ENCODE measurements at places on chromosomes 7 and 10.

DNA sequence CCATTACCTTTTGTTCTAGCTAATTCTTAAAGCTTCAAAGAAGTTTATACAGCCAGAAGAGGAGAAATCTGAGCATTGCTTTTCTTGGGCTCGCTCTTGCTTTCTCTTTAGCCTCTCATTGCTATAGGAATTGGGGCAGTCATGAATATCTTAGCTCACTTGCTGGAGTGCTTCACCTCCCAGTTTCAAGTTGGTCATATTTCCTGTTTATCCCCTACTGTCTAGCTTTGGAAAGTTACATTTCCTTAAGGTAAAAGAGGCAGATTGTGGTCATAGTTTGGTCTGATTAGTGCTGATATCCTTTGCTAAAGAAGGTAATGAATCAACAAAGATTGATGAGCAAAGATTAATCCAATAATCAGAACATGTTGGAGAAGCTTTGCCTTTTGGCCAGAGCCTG is 77.7 kb upstream of the GLI3 start:
- DNase-seq, result no peak

DNA sequence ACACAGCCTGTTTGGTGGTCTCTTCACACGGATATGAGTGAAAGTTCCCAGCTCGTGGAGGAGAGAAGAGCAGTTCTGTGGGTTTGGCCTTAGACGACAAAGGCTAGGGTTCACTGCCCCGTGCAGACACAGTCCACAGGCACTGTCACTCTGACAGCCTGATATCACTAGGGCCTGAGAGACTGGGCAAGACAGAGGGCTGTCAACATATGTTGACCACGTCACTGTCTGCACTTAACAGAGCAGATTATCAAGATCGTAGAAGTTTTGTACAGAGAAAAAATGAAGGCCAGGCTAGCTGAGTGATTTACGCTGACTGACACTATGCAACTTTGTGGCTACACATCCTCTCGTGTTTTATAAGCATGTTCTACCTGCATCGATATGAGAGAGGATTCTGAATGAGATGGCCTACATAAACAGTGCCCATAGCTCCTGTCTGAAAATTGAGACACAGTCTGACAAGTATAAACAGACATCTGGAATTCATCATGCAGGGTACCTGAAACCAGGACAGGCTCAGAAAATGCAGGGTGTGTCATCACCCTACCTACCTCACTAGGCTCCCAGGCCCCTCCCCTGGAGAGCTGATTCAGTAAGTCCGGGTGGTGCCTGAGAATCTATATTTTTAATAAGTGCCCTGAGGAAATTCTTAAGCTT is 120.0 kb downstream of the SGMS1 start:
- no peak for DNase-seq

DNA sequence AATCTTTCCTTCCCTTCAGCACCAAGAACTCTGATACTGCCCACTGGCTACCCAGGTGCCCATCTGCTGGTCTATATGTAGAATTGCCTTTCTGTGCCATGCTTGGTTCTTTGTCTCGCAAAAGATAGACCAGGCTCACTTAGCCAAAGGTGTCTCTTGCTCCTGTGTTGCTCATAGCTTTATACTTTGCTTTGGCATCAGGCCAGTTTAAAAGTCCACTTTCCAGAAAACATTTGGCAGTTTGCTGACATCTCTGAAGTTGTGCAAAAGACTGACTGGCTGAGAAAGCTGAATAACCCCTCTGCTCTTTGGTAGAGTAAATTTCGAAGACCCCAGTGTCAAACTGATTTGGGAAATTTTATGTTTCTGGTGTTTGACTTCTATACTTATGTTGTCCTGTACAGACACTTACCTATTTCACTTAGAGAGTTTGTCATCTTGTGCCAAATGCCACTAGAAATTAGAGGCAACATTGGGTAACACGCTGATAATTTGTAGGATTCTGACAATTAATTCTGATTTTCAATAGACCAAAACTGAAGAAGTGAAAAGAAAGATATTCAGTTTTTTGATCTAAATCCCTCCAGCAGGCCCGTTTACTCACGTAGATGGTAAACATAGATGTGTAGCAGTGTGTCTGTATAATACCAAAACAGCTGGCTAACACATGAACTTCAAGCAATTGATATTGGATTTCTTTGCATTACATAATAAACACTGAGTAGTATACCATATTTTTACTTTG is 91.1 kb downstream of the CPED1 start:
- DNase-seq, result no peak

GRCh38 chr7:80883154-80884025 is 35.5 kb downstream of the SEMA3C start:
- peak; percentile 94 for DNase-seq

- peak; percentile 49 for DNase-seq
These were observed 85.8 kb downstream of the NRP1 start for GRCh38 chr10:33248638-33249037.

DNA sequence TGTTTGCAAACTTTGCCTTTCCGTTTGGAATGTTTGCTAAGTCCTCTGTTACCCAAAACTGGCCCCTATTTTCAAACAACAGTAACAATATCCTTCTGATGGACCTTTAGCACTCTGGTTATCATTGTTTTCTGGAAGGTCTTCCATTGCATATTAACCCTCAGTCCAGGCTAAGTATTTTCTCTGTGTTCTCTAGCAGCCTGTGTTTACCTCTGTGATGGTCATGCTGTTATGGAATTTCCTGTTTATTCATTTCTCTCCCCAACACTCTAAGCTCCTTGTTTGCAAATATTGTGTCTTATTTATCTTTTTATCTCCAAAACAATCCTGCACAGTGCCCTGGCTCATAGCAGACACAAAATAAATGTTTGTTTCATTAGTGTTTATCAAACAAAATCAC is 560.3 kb downstream of the ATRNL1 start:
- DNase-seq, result no peak

GRCh38 chr7:117791877-117792780 is 81.1 kb downstream of the CTTNBP2 start:
- DNase-seq, result no peak

- DNase-seq, result no peak
These were observed 14.6 kb downstream of the VOPP1 start for GRCh38 chr7:55557666-55558188.

- DNase-seq, result no peak
These were observed 291.6 kb upstream of the SEMA3C start for GRCh38 chr7:81210137-81211064.

DNA sequence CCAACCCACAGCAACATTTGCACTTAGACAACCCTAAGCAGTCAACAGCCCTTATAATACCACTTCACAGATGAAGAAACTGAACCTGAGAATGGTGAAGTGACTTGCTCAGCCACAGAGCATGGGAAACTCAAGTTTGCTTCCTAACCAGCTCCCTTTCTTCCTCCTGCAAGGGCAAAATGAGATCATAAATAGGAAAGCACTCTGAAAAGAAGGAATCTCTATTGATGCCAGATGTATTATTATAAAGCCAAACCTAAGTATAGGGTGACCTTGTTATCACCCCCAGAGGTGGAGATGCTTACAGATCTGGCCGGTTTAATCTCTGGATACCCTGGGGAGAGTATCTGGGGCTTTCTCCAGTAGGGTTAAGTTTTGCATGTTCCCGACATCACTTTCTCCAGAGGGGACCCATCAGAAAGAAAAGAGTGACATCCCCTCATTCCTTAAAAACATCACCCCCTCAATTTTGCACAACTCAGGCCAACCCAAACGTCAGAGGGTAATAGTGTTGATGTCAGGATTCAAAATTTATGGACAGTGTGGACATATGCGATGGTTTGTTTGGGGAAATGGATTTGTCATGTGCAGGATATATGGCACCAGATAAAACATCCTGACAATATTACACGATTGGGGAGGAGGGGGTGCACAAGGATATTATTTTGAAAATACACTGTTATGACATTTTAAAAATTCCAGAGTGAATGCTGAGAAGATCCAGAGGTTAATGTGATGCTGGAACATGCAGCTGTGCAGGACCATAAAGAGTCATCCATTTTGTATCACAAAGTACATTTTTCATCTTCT is 24.0 kb upstream of the XPNPEP1 start:
- no peak for DNase-seq

GRCh38 chr7:24722386-24723177 is 34.7 kb downstream of the GSDME start:
- no peak for DNase-seq

DNA sequence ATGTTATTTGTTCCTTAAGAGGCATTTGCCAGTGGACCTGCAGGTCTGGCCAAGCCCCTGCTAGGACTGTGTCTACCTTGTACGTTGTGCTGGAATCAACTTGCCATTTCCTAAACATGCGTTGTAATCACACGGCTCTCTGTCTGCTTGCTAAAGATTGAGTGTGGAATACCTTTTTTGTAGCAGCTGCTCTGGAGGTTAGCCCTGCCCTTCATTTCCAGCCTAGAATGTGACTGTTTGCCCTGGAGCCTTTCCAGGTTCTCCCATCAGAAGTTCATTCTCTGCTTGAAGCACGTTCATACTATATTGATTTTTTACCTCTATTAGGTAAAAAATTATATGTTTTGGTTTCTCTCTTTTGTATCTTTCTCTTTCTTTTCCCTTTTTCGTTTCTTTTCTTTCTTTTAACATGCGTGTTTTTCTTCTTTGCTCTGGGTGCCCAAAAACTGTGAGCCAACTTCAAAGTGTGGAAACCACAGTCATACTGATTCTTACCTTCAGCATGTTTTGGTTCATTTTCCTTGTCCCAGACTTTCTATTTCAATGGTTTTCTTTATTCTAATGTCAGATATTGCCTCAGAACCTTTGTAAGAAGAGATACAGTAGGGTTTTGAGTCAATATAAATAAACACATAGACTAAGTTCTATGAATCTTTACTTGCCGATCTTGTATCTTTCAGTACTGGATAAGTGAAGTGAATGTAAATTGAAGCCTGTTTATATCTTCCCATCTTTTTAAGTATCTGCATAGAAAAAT is 111.9 kb upstream of the RPA3 start:
- DNase-seq, result no peak

GRCh38 chr10:131079314-131079713 is 232.2 kb downstream of the TCERG1L start:
- no peak for DNase-seq

DNA sequence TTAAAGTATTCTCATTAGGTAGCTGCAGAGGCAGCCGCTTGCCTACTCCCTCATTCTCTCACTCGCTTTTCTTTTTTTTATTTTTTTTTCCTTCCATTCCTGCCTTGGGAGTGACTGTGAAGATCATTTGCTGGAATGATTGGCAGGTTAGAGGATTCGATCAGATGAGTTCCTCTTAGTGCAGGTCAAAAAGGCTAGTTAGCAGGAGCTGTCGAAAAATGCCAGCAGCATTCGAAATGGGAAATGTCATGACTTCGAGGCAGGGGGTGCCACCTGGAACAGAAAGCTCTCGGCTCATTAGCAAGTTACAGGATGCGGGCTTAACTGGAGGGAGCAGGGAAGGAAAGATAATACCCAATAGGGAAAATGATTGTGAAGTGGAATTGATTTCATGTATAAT is 137.5 kb upstream of the FZD1 start:
- DNase-seq, result no peak

- DNase-seq, result no peak
These were observed 345.7 kb downstream of the GLRX3 start for GRCh38 chr10:130481936-130482335.

GRCh38 chr7:38615665-38616064 is 15.5 kb downstream of the AMPH start:
- DNase-seq, result no peak

DNA sequence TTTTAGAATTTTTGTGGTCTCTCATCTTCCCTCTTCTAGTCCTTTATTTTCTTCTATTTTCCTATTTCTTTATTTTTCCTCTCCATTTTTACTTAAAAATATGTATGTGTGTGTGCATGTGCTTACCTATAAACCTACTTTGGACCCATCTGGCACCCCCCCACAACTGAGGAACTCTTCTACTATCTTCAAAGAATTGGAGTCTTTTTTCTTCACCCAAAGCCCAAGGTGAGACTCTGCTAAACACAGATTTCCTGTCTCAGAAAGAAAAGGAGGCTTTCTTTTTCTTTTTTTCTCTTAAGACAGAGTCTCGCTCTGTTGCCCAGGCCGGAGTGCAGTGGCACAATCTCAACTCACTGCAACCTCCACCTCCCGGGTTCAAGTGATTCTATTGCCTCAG is 24.2 kb downstream of the PRTFDC1 start:
- DNase-seq, result no peak

- no peak for DNase-seq
These were observed 4.5 kb upstream of the MICALL2 start for GRCh38 chr7:1463676-1464223.

- no peak for DNase-seq
These were observed 18.8 kb upstream of the SH2D4B start for GRCh38 chr10:80518807-80519360.

GRCh38 chr10:71219918-71220688 is 7.7 kb downstream of the UNC5B start:
- DNase-seq, result no peak

GRCh38 chr7:115748123-115748738 is 282.3 kb downstream of the TFEC start:
- DNase-seq, result no peak

GRCh38 chr7:15603124-15603523 is 41.3 kb upstream of the AGMO start:
- peak; percentile 20 for DNase-seq

DNA sequence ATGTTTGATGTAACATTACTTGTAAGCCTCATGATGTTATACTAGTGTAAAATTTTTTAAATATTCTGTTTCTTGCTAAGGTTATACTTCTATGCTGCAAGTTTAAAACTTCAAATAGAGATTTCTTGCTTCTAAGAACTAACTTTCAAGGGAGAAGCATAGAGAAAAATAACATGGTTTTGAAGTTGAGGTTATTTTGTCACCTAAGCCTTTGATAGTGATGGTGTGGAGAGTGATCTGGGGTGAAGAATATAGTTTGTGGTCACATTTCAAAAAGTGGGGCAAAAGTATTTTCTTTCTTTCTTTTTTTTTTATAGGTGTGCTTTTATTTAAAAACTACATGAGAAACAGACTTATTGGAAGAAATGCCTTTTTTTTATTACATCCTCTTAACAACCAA is 162.4 kb downstream of the GATA3 start:
- DNase-seq, result no peak

GRCh38 chr7:26438078-26438477 is 146.4 kb downstream of the SNX10 start:
- no peak for DNase-seq

DNA sequence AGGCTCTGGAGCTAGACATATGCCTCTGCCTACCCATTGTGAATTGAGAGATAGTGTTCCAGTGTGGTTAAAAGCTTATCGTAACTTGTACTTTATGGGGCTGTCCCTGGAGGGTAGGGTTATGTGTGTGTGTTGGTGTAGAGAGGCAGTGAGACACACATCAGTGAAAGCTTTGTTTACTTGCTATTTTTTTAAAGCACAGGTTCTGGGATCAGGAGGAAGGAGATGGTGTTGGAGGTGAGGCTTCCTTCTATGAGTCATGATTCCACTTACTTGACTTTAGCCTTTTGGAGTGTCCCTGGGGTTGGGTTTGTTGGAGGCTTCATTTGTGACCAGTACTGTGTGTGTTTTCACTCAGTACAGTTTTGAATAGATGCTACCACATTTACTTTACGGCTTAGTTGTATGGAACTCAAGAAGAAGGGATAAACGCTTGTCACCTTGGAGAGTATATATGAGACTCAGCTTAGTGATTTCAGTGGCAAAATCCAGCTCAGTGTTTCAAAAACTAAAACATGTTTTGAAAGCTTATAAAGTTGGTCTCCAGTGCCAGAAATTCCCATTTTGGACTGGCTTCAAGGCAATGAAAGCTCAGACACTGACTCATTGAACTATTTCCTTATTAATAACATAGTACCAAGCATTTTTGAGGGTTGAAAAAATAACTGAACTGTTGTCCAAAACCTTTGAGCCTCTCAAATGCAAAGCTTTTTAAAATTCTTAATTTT is 106.2 kb downstream of the PLXDC2 start:
- no peak for DNase-seq
